ENCODE measurements at places on chromosomes 13 and 19.

DNA sequence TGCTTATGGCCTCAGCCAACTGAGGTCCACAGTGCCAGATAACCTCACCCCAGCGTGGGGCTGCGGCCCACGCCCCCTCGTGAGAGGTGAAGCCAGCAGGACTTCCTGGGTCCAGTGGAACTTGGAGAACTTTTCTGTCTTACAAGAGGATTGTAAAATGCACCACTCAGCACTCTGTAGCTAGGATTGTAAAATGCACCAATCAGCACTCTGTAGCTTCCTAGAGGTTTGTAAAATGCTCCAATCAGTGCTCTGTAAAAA lies 109.1 kb downstream of the AKAP11 start:
- DNase-seq: no peak

DNA sequence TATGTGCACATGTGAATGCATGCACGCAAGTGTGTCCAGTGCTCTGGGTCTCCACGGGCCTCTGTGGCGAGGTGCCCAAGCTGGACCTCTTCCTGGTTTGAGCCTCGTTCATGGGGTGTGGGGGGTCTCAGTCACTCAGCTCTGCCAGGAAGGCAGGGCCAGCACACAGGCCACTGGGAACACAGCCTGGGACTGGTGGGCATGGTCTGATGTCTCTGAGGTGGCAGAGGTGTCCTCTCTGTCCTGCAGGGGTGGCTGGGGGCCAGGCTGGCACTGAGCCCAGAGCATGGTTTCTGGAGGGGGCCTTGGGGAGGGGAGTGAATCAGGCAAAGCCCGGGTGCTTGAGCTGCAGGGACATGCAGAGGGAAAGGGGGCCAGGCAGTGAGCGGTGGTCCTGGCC lies 9.4 kb downstream of the LRP3 start:
- no peak for DNase-seq

DNA sequence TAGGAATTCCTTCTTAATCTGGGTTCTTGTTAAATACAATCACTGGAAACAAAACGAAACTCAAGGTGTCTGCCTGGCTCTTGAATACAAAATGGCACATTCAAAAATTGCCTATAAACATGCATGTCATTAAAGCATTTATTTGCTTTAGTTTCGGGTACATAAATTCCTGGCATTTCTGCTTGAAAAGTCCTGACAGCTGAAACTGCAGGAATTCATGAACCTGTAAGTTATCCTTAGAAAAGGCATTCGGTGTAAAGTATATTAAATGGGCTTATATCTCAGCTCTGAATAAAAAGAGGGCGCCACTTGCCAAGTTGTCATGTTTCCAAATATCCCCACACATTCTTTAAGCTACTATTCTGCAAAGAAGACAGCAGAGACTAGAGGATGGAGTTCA lies 32.9 kb downstream of the RXFP2 start:
- no peak for DNase-seq

- no peak for DNase-seq
These were observed 17.7 kb upstream of the RUBCNL start for GRCh38 chr13:46404733-46405100.

- no peak for DNase-seq
These were observed at the start of gene KLF16 for GRCh38 chr19:1863328-1863637. Gene KLF16, minus strand, starts transcription at chr19:1863579. Its CDS starts 82 bp downstream, at chr19:1863497.

DNA sequence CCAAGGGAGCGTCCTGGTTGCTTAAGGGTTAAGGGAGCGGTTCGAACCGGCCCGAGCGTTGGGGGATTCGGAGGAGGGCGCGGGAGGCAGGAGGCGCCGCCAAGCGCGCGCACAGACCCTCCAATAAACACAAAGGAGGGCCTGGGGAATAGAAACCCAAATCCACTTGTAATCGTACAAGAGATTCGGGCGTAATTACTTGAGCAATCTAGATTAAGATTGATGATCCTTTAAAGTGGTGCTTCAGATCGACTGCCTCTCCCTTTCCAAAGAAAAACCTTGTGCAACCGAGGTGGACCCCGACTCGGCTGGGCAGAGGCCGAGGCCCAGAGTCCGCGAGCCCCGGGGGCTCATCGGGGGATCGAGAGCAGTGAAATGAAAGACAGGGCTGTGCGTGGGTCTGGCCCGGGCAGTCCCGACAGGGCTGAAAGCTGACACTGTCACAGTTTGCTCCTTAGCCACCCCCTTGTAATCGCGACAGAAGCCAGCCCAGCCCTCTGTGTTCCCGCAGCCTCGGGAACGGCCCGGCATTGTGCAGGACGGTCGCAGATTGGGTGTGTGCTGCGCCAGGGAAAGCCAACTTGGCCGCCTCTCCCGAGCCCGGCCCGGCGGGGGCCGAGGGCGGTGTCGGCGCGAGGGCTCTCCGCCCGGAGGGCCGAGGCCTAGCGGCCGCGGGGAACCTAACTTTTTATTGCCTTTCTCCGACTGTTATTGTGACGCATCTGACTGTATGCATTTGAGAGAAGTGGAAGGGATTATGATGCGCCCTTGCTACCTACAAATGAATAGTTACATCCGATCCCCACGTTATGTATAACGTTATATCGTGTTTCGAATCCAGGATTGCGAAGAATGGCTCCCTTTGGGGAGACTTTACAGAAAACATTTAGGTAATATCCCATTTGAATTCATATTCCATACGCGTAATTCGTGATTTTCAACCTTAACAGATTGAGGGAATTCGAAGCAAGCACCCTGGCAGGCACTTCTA lies 5.5 kb downstream of the MAB21L1 start:
- DNase-seq: no peak

DNA sequence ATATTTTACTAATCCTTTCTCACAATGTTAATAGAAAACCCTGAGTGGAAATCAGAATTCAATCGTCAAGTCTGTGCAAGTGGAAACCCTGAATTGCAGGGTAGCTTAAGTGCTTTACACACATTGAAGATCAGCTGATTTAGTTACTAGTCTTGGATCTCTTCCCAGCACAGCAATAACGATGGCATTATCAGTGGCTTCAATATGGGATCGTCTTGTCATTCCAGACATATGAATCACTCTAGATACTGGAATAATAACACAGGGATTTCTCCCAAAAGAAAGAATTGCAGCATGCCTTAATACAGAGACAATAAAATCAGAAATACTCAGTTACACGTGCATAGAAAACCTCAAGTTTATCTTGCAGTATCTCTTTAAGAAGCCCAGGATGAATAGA lies 12.6 kb upstream of the METTL21C start:
- no peak for DNase-seq

GRCh38 chr13:50794226-50794625 lies 49.3 kb downstream of the DLEU7 start:
- no peak for DNase-seq

- DNase-seq: no peak
These were observed 77.0 kb upstream of the TSC22D1 start for GRCh38 chr13:44652962-44653660.

GRCh38 chr19:15173746-15174404 lies 26.9 kb downstream of the NOTCH3 start:
- DNase-seq: no peak

DNA sequence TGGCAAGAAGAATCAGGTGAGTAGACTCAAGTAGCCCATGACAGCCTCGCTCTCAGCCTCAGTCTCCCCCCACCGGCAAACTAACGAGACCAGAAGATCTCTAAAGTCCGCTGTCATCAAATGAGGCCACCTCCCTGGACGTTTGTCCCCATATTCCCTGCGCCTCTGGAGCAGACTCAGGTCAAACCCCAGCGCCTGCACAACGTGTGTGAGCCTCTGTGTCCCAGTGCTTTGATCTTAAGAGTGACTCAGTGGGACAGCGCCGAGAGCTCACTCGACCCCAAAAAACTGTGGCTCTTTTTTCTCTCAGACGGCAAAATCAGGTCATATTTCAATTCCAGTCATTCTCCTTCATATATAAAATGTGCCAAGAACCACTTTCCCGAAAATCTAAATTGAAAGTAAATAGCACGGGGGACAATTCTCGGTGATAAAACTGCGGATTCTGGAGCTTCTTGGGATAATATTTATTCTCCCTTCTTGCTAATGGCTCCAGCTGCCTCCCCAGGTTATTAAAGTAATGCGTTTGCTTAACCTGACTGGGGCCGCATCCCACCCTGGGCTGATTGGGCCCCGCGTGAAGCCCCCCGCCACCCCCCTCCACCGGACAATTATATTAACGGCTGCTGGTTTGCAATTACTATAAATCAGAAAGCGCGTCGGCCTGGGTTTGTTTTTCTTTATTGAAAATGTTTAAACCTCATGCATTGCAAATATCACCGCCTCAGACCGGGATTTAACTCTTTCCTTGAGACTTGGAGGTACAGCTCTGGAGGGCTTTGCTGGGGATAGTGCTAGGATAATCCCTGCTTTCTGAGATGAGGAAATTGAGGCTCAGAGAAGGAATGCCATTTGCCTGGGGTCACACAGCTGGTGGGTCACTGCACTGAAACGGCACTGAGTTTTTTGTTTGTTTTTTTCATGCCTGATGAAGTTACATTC lies 37.5 kb upstream of the ZNRF4 start:
- DNase-seq: no peak
